Fibroblast of upper back skin (primary cell): ENCODE measurements at places on chromosomes 11 and 22.

- DNase-seq: no peak
Measured at GRCh38 chr11:69270941-69271340, 23.0 kb upstream of the MYEOV start.

- DNase-seq: no peak
Measured at GRCh38 chr11:79960461-79960860, 519.6 kb upstream of the TENM4 start.

DNA sequence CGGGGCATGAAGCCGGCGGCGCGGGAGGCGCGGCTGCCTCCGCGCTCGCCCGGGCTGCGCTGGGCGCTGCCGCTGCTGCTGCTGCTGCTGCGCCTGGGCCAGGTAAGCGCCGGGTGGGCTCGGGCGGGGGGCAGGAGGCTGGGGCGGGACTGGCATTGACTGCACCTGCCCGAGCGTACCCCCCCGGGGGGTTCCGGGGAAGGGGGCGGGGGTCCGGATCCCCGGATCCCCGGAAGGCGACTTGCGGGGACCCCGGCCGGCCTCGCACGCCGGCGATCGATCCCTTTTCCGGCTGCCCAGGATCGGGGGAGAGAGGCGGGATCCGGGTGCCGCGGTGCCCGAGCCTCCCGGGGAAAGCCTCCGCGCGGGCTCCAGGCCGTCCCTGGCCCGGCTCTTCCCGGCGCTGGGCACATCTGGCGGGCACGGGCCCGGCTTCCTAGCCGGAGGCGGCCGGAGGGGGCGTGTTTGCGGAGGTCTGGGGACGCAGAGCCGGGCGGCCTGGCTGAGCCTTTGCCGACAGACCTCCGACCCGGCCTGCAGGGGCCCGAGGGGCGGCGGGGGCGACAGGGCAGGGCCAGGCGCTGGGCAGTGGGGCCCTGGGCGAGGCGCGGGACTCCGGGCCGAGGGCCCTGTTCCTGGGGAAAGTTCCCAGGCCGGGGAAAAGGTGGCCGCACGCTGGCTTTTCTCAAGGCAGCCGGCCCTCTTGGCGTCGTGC lies 705 bp downstream of the PTPRJ start:
- DNase-seq: peak; percentile 35

DNA sequence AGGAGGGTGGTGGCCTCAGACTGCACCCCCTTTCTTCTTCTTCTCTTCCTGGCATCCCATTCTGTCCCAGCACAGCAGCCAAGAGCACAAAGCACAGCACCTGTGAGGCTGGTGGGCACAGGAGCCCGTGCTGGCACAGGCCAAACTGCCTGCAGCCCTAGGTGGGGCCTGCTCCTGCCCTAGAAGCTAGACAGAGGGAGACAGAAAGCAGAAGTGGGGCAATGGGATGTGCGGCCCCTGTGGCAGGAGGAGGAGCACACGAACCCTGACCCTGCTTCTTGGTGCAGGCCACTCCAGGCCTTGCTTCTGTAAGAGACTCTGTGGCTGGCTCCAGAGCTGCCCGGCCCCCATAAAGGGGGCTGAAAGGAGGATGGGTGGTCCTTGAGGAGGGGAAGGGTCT lies 3.9 kb upstream of the PTS start:
- no peak for DNase-seq

GRCh38 chr11:98104249-98104648 lies 916.5 kb upstream of the CNTN5 start:
- DNase-seq: no peak

DNA sequence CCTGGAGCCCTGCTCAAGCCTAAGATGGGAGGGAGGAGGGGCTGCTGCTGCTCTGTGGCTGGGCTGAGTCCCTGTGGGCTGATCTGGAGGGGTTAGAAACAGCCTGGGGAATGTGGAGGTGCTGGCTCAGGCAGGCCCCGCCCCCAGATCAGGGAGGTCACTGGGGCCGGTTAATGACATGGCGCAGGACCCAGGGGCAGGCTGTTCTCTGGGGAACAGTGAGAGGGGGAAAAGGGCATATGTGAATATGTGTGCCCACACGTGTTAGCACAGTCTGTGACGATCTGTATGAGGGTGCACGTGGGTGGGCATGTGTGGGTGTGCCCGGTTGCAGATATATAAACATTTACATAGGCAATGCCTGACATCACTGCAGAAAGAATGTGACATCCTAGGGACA lies 143.5 kb downstream of the MIAT start:
- DNase-seq: no peak

DNA sequence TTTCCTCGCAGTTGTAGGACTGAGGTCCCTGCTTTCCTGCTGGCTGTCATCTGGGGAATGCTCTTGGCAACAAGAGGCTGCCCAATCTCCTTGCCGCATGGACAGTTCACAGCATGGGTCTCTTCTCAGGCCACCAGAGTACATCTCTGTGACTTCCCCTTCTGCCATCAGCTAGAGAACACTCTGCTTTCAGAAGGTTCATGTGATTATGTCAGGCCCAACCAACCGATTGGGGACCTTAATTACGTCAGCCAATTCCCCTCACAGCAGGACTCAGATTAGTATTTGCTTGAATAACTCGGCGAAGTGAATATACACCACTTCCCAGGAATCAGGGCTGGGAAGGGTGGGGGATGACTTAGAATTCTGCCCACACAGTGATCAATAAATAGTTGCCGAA lies 61.9 kb upstream of the CSNK2A3 start:
- no peak for DNase-seq

DNA sequence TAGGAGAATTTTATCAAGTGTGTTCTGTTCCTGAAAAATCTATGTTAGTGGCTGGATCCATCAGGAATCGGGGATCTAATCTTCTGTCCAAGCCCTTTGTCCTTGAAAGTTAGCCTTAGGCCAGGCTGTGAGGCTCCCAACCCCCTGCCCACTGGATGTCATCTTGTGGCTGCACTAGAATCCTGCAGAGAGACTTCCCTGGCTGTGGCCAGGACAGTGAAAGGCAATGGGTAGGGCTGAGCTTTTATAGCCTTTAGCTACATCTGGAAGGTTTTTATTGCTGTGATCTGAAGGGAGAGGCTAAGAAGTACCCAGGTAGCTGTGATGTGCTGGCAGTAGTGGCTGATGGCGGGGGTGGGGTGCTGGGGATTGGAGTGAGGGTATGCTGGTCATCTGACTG lies 2.1 kb downstream of the OAF start:
- DNase-seq: no peak

GRCh38 chr11:6705905-6706535 lies 22.9 kb upstream of the MRPL17 start:
- DNase-seq: peak; percentile 60

- DNase-seq: no peak
Measured at GRCh38 chr22:38871360-38872171, 450 bp downstream of the CBX6 start.

DNA sequence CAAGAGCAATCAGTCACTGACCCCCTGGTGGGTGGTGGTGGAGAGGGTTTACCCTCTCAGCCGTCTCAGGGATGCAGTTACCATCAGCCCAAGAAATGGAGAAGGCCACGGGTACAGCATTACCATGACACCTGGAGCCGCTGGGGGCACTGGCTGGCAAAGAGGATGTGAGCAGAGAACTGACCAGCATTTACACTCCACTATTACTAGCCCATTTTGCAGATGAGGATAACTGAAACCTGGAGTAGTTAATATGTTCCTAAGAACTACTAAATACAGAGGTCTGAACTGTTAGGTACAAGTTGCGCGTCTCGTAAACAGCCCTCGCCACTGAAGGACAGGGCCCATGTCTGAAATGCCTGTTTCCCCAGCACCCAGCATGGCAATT lies 79.0 kb downstream of the TIMP3 start:
- no peak for DNase-seq

DNA sequence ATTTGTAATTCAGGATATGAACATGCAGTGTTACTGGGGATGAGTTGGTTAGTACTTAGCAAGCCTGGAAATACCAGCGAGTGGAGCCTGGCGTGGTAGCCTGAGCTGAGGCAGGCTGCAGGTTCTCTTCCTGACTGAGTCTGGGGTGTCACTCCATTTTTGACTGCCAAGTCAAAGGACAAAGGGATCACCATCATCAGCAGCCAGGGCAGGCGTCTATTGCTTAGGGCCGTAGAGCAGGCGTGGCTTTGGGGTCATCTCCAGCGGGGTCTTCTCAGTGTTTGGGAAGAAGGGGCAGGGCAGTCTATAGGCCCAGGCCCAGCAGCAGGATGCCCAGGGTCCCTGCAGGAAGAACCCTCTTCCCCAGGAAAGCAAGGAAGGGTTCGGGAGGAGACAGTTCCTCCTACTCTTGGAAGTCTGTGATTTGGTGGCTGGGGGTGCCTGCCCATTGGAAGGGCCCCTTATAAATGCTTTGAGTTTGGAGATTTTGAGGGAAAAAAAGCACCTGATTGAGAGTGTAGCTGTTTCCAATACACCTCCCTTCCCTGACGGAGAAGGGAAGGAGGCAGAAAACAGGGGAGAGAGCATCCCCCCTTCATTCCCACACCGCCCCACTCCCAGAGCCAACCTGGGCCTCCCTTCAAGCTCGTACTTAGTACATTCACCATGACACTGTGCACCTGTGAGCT lies 51.5 kb upstream of the SPATA19 start:
- DNase-seq: no peak
